Astrocyte (in vitro differentiated cells and primary cell): ENCODE measurements at places on chromosomes 13 and 19. TPM values are rescaled to one million over a fixed set of nuclear protein-coding genes. Genes with fewer than 3 reads are reported as not detected.

GRCh38 chr13:39528661-39528980, 74.4 kb downstream of the LHFPL6 start:
- DNase-seq = no peak

GRCh38 chr19:55384131-55384919, at the start of gene TMEM238:
Gene TMEM238, minus strand, starts transcription at chr19:55384292. Its CDS starts 33 bp downstream, at chr19:55384259.
- no peak for DNase-seq

DNA sequence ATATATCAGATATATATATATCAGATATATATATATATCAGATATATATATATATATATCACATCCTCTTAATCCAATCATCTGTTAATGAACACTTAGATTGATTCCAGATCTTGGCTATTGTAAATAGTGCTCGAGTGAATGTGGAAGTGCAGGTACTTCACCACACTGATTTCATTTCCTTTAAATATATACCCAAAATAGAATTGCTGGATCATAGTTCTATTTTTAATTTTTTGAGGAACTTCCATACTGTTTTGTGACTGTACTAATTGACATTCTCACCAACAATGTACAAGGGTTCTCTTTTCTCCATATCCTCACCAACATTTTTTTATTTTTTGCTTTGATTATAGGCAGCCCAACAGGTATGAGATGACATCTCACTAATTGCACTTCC, 277.5 kb downstream of the NHLRC3 start:
- no peak for DNase-seq

DNA sequence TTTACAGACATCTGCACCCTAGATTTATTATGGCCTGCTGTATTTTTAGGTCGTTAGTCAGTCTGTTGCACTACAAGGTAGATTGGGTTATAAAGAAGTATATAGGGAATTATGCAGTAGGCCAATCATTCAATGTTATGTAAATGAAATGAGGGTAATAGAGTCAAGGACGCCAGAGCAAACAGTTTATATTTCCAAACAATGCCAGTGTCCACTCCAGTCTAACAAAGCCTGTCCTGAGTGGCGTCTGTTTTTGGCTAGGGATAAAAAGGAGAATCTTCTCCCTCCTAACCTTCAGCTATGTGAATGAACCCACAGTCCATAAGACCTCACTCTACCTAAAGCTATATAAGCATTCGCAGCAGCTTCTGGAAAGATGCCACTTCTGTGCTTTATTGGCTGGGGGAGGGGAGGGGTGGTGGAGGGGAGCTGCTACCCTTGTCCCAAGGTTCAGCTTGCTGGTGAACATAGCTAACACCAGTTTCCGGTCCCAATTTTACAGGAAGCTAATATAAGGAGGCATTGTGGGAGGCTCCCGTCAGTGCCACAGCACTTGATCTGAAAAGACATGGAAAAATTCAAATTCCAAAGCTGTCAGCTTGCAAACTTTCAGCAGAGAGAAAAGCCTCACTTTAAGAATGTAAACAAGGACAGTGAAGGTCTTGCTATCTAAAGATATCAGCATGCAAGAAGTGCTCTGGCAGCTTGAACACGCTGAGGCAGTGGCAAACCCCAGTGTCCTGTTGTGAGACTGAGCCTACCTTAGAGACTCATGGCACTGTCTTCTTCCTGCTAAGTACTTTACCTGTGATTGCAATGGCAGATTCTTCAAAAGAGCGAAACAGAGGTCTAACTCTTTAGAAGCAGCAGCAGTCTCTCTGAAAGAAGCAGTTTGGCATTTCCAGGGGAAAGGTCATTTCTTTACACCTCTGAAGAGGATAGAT, 369.9 kb downstream of the PCDH9 start:
- DNase-seq = no peak

GRCh38 chr13:109275852-109276251, 510.5 kb downstream of the IRS2 start:
- no peak for DNase-seq

DNA sequence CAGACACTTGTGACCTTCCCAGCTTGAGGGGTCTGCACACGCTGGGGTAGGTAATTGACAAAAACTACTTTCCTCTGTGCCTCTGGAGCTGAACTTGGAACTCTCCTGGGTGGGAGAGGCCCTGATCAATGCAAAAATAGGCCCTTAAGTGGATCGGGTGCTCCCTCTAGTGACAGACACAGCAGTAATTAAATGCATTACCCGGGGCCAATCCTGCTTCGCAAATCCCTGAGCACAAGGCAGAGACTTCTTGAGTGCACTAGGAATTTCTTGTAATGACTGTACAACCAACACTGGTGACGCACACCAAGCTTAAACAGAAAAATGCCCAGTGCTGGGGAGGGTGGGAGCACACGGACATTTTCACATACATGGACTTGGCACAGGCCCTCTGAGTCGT, 10.6 kb upstream of the UBE2S start:
- DNase-seq = peak; percentile 78

- DNase-seq = no peak
These were observed 16.5 kb downstream of the DGKH start for GRCh38 chr13:42064966-42065365.

- DNase-seq = no peak
These were observed 281.3 kb downstream of the MTUS2 start for GRCh38 chr13:29101409-29101808.

GPR183 gene
- total RNA-seq = 4.9 and 5.6 TPM in 2 replicates

CFD gene
- total RNA-seq = 0.59 and 0.65 TPM in 2 replicates

ZNF880 gene
- total RNA-seq = 8.3 and 11.0 TPM in 2 replicates

CCDC169 gene
- total RNA-seq = 0.62 and 0.98 TPM in 2 replicates

HAUS8 gene
- 5.6 and 7.6 TPM in 2 replicates for total RNA-seq
